HFFc6 (cell line): ENCODE measurements at places on chromosomes 16 and 17. TPM values are rescaled to one million over a fixed set of nuclear protein-coding genes. Genes with fewer than 3 reads are reported as not detected.

The TMEM100 gene
- not detected in 2 replicates for total RNA-seq

The TLE7 gene
- not detected in 3 replicates for total RNA-seq

The AGRP gene
- total RNA-seq: not detected in 3 replicates

The ETV4 gene
- 3.5 to 7.1 TPM (median 5.9 TPM) in 3 replicates for total RNA-seq

The RUNDC1 gene
- 10.6 to 15.0 TPM (median 13.1 TPM) in 3 replicates for total RNA-seq

The FOXL1 gene
- total RNA-seq: 21.8 to 25.3 TPM (median 22.9 TPM) in 3 replicates

The ADCY7 gene
- 32.7 to 47.3 TPM (median 44.4 TPM) in 3 replicates for total RNA-seq

The CDH5 gene
- not detected in 3 replicates for total RNA-seq

The CD300E gene
- total RNA-seq: not detected in 3 replicates

The CDYL2 gene
- 14.0 to 22.5 TPM (median 15.1 TPM) in 3 replicates for total RNA-seq

The UBE2I gene
- 122 to 139 TPM (median 123 TPM) in 3 replicates for total RNA-seq

The EPOP gene
- 0.85 to 1.3 TPM (median 1.3 TPM) in 3 replicates for total RNA-seq

The ODF4 gene
- total RNA-seq: not detected in 3 replicates

The ITGAL gene
- total RNA-seq: not detected in 3 replicates
